Stimulated activated CD8-positive, alpha-beta memory T cell treated with anti-CD3 and anti-CD28 coated beads, Interleukin-7, amount 100 ng/mL, for 1 hour (primary cell): ENCODE measurements at places on chromosomes 4 and X.

- no peak for DNase-seq
Measured at GRCh38 chrX:131802836-131803626, 220.1 kb upstream of the STK26 start.

GRCh38 chrX:123962794-123963373, 1.4 kb downstream of the STAG2 start:
- peak; percentile 56 for DNase-seq

DNA sequence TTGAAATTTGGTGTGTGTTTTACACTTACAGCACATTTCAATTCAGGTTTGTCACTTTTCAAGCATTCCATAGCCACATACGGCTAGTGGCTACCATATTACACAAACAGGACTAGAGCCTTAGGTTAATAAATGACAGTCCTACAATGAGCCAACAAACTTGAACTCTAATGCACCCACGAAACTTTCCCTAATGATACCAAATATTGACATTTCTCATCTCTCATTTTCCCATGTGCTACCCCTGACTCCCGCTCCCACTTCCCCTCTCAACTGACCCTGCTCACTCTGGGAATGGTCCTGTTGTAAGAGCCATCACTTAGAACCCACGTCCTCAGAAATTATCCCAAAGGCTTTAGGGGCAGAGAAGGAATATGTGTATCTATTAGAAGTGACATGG, 4.9 kb upstream of the TLR10 start:
- DNase-seq: no peak

GRCh38 chr4:139876337-139876941, 210.8 kb downstream of the MGST2 start:
- DNase-seq: no peak

GRCh38 chr4:62226082-62226481, 1026.0 kb downstream of the ADGRL3 start:
- DNase-seq: no peak

GRCh38 chrX:71053217-71053621, 14.9 kb downstream of the SNX12 start:
- no peak for DNase-seq

GRCh38 chrX:121581885-121582284, 534.5 kb downstream of the GLUD2 start:
- DNase-seq: no peak

GRCh38 chr4:106038908-106039307, 143.6 kb downstream of the NPNT start:
- no peak for DNase-seq

- no peak for DNase-seq
Measured at GRCh38 chr4:172707622-172708021, 461.0 kb upstream of the GALNT7 start.

- no peak for DNase-seq
Measured at GRCh38 chr4:1717129-1718094, 3.7 kb downstream of the TMEM129 start.

DNA sequence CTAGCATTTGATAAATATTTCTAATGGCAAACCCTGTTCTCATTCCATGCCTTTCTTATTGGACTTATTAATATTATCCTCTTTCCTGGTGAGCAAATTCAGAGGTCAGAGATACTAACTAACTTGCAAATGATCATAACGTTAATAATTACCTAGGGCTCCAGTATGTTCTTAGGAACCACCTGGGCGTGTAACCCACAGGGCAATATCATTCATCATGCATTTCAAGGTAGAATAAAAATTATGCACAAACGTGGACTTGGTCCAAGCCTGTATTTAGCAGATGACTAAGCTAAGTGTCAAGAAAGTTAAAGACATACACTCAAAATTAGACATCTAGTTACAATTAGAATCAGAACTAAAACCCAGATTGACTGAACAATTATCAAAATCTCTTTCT, 850.1 kb downstream of the TRIML1 start:
- no peak for DNase-seq

DNA sequence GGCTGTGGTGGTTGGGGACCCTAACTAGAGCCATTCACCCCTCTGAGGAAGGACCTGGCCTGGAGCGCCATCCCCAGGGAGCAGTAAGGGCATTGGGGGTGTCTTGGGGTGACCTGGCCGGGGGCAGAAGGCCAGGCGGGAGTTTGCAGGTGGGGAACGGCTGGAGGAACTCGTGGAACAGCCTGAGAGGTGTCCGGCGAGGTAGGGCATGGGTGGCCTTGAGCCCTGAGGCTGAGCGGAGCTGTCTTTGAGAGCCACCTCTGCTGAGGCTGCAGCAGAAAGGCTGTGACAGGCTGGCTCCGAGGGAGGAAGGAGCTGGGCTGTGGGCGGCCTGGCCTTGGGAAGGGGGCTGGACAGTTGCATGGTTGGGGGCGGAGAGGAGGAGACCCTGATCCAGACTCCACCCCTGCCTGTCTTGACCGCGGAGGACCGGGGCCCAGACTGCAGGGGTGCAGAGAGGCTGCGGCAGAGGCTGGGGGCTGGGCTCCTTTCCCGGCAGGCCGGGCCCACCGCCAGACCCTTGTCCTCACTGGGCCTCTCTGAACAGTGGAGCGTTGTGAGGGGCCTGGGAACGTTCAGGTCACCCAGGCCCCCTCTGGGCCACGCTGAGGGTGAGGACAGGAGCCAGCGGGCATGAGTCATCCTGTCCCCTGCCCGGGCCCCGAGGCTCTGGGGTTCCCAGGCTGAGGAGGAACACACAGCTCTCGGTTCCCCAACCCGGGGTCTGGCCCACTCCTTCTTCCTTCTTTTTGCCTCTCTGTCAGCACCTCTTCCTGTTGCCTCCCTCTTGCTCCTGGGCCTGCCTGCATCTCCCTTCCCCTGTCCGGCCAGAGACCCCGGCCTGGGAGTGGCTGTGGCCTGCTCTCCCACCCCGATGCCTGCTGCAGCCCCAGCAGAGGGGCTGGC, 8.1 kb downstream of the SH3BP2 start:
- no peak for DNase-seq

GRCh38 chr4:119873132-119873531, 193.5 kb downstream of the MAD2L1 start:
- DNase-seq: no peak

DNA sequence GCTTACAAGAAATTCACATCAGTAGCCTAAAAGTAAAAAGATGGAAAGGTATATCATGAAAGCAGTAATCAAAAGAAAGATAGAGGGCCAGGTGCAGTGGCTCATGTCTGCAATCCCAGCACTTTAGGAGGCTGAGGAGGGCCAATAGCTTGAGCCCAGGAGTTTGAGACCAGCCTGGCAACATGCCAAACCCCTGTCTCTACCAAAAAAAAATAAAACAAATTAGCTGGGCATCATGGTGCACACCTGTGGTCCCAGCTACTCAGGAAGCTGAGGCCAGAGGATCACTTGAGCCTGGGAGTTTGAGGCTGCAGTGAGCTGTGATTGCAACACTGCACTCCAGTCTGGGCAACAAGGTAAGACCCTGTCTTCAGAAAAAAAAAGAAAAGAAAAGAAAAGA, 55.5 kb downstream of the GSPT2 start:
- no peak for DNase-seq

- no peak for DNase-seq
Measured at GRCh38 chrX:115650916-115651315, 89.9 kb downstream of the PLS3 start.

GRCh38 chr4:53012738-53013137, 150.6 kb downstream of the RASL11B start:
- DNase-seq: no peak

DNA sequence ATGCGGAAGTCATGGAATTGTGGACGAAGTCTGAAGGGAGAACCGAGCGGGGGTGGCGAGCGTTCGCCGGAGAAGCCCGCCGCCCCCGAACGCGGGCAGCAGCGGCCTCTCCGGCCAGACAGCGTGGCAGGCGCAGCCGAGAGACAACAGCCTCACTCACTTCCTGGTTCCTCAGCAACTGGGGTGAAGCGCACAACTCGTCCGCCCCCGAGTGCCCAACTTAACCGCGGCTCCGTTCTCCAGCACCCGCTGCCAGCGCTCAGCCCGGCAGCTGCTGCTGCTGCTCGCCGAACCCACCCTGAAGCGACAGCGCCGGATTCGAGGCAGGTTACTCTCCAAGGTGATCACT, 68.0 kb downstream of the NOCT start:
- peak; percentile 33 for DNase-seq

- DNase-seq: no peak
Measured at GRCh38 chr4:48058617-48059530, 42.3 kb downstream of the NIPAL1 start.

DNA sequence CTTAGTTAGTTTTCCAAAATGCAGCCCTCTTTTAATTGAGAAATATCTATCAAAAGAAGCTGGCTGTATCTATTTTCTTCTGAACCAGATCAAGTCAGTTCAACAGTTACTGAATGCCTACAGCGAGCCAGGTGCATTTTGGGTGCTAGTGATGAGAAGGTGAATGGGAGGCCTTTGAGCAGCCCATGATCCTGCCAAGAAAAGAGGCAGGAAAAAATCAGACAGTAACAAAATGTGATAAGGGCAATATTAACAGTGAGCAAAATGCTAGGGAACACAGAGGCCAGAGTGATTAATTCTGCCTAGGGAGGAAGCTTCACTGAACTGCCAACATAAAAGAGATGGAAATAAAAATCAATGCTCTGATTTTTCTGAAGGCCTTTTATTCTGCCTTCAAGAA, 248.5 kb downstream of the SNCA start:
- DNase-seq: no peak

- DNase-seq: no peak
Measured at GRCh38 chr4:183256756-183257385, 63.2 kb downstream of the CLDN22 start.

GRCh38 chrX:150863191-150863590, 35.3 kb downstream of the CD99L2 start:
- DNase-seq: no peak

DNA sequence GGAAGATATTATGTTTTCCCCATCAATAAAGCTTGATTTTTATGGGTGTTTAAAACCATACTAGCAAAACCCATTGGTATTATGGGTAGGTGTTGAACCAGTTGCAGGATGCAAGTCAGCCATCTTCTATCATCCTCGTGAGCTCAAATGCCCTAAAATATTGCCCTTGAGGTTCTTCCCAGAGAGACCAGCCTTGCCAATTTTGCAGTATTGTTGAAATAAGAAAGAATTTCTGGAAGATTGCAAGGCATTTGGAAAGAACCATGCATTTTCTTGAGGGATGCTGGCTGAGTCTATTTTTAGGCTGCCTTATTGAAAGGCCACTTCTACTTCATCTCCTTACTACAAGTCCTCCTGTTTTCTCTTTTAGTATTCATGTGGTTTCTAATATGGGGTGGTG, 60.9 kb upstream of the SOD3 start:
- no peak for DNase-seq

- no peak for DNase-seq
Measured at GRCh38 chr4:141652161-141652778, 15.9 kb downstream of the IL15 start.

GRCh38 chrX:40440866-40441265, 139.9 kb upstream of the ATP6AP2 start:
- DNase-seq: no peak

- DNase-seq: no peak
Measured at GRCh38 chrX:109992203-109992602, 10.7 kb upstream of the TMEM164 start.

DNA sequence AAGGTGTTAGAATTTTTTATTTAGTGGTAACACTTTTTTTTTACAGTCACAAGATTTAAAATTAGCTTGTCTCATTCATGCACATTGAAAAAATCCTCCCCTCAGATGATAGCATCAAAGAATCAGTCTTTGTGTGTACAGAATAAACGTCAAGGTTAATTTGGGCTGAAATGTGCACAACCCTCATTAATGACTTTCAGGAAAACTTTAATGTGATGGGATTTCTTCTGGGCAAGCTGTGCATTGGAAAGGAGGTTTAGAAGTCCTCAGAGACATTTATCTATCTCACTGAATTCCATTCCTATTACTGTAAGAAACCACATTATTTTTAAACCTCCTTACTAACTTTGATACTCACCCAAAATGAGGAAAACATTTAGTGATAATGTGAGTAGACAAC, 88.2 kb upstream of the TECRL start:
- DNase-seq: no peak

GRCh38 chrX:45806410-45807121, 605.9 kb upstream of the DIPK2B start:
- DNase-seq: no peak

DNA sequence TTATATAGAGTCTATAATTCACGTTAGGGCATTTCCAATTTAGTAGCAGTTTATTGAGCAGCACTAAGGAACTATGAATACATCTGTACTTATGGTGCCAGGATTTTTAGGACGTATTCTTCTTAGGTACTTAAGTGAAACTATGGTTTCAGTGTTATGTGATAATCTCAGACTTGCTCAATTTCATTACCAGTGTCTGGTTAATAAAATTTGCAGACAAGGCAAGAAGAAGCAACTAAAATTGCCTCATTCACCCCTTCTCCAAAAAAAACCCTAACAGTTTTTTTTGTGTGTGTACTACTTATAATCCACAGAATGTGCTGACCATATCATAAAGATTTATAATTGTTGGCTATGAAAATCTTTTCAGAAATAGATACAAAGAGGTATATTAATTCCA, 6.0 kb upstream of the CXCL10 start:
- no peak for DNase-seq

- no peak for DNase-seq
Measured at GRCh38 chr4:154492288-154492687, 689 bp upstream of the DCHS2 start.

GRCh38 chrX:2609431-2610238, 81.5 kb upstream of the CD99 start:
- DNase-seq: no peak

DNA sequence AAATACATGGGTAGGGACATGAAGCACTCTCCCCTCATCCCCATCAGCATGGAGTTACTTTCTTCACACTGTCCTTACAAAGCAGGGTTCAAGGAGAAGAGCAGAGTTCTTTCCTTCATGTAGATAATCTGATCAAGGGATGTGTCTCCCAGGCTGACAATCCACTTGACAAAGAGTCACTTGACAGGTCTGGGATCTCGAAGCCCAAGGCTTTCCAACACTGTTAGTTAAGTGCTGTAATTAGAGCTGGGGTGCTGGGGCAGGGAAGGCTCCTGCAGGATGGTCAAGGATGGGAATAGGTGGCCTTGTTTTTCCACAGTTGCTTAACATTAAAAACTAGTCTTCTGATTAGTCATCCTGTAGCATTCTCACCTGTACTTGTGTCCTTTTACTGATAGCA, 38.0 kb downstream of the CCNG2 start:
- no peak for DNase-seq
